ENCODE measurements at places on chromosomes 3 and 15.
A peak's percentile ranks its signal among the peaks of the same experiment; 100 is the strongest.

- no peak for DNase-seq
These were observed 31.0 kb upstream of the ATOSA start for GRCh38 chr15:52710050-52710707.

DNA sequence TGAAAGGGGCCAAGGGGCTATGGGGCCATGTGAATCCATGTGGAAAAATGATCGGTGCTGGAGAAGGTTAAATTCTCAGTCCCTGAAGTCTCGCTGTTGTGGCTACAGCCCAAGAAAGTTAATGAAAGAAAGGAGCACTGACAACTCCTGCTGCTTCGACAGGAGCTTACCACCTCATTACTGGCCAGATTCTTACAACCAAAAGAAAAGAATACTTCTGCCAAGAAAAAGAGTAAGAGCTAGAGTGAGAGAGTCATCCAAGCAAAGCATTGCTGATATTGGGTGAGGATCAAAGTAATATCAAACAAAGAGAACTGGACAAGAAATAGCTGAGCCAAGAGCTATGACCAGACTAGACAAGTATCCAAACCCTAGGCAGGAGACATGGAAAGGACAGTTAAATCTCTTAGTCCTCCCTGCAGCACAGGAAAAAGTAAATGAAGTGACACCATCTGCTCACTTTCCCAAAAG, 348.4 kb upstream of the PLSCR5 start:
- DNase-seq = no peak

DNA sequence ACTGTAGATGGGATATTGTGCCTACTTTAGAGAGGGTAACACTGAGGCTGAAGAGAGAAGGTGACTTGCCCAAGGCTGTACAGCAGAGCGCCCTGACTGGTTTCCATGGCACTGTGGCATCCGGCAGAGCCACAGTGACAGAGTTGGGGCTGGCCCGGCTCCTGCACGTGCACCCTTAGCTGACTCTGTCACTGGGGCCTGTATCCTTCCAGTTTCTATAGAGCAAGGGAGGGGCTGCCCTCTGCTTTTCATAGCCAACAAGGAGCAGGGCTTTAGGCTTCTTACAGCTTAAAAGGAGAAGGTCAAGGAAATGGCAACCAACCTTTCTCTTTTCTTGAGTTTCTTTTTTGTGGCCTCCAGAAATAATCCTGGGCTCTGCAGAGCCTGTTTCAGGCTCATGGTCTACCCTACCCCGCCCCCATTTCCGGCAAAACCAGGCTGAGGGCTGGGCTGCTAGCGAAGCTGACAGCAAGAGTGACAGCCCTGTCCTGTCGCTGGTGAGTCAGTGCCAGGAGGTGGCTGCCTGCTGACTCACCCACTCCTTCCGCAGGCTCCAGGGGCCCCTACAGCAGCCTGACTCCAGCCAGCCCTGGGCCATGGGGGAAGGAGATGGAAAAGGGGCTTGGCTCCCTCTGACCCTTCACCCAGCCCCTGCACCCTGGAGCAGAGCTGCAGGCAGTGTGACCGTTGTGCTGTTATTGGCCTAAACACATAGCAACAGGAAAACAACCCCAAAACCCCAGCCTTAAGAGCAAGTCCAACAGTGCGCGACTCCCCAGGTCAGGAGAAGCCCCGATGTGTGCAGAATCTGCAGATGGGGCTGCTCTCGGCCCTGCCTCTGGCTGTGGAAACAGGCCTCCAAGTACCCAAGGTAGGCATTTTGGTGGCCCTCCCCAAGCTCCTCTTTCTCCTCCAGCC, 29.8 kb downstream of the SLC6A6 start:
- DNase-seq = peak; percentile 88

DNA sequence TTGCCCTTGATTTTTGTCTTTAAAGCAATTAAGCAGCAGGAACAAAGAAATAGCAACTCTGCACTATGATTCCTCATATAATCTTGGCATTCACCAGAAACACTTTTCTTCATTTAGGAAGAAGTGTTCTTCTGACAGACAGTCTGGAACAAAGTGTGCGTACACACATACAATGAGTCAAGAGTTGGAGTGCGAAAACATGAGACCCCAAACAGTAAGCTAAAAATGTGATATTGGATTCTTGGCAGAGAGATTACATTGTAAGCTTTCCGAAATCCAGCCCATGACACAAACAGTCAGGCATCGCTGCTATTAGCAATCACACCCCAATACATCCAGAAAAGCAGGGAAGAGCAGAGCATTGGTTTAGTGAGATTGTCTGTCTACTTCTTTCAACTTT, 306.7 kb upstream of the TBC1D5 start:
- no peak for DNase-seq

GRCh38 chr3:124429129-124429815, 301.0 kb upstream of the UMPS start:
- DNase-seq = no peak

GRCh38 chr3:14267976-14268375, 89.4 kb downstream of the LSM3 start:
- no peak for DNase-seq

DNA sequence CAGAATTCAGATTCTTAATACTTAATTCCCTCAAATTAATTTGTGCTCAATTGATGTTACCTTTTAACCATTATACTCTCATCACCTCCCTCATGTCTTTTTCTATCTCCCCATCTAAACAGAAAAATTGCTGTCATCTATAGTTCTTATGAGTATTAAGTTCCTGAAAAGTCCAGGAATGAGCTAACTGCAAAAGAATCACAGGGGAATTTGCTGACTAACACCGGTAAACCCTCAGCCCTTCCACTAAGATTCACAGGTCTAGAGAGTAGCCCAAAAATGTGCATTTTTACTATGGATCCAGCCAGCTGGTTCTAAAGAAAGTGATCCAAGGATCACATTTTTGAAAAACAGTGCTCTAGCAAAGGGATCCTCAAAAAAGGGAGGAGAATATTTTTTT, 67.0 kb downstream of the SETD2 start:
- DNase-seq = peak; percentile 38

- no peak for DNase-seq
These were observed 299.0 kb downstream of the NR2F2 start for GRCh38 chr15:96629511-96629910.

DNA sequence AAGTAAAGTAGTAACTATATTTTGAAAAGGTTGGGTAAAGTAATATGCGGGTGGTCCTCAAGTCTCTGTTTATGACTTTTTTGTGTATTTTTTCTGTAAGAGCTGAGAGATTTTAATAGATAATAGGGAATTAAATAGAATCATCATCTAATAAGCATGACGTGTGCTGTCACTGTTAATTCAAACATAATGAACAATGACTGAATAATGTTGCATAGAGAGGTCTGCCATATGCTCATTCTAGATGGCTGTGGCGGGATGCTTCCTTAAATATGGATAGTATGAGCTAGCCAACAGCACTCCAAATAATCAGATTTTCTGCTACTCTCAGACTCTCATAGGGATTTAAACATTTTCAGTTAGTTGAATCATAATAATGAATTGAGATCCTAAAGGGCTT, 302.8 kb upstream of the RBMS3 start:
- DNase-seq = no peak

- no peak for DNase-seq
These were observed 22.3 kb upstream of the EIF1B start for GRCh38 chr3:40287248-40287647.

GRCh38 chr15:73052653-73053397, 562 bp downstream of the NEO1 start:
- peak; percentile 54 for DNase-seq

DNA sequence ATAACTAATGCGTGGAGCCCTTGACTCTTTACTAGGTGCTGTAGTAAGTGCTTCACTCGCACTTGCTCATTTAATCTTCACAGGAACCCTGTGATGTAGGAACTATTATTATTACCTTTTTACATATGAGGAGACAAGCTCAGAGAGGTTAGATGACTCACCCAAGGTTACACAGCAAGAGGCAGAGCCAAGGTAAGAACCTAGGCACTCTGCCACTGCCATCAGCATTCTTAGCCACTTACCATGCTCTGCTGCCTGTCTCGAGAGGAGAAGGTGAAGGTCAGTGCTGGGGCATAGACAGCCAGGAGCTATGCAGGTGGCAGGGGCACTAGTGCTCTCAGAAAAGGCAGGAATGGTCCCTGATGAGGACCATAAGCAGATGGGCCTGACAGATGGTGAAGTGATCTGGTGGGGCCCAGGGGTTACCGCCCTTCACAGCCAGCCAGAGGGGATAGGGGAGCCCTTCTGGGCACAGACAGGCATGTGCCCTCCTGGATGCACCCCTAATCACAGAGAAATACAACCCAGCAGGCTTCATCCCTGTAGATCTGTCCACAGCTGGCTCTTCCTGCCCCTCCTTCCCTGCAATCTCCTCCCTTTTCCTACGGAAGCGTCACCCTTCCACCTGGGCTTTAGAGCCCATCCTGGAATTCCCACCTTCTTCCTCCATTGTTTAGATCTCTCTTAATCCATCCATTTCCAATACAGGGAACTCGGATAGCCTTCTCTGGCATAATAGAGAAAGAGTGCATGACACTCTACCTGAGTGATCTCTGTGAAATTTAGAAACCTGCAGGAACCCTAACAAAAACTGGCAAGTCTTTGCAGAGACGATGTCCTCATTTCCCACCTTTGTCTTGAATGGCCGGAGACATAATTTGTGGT, 26.9 kb downstream of the ABTB1 start:
- DNase-seq = no peak

DNA sequence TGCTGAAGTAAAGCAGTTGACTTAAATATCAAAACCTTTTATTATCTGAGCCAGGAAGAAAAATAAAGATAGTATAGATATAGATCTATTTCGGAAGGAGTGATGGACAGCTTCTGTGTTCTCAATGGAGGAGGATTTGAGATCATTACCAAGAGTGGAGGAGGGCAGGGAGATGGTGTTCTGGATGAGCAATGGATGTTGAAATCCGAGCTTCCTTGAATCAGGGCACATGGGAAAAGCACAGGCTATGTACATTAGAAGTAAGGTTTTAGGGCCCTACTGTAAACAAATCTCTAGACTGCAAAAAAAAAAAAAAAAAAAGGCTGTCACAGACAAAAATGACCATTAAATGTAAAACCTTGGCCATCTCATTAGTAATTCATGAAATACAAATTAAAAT, 43.2 kb downstream of the GTPBP8 start:
- DNase-seq = no peak

- peak; percentile 34 for DNase-seq
These were observed 182.4 kb upstream of the DPH6 start for GRCh38 chr15:35728219-35728940.

GRCh38 chr15:26231096-26231495, 368.0 kb upstream of the ATP10A start:
- no peak for DNase-seq

- peak; percentile 17 for DNase-seq
These were observed 676 bp downstream of the CNOT10 start for GRCh38 chr3:32685543-32686185.

- no peak for DNase-seq
These were observed 58.8 kb downstream of the MAP3K13 start for GRCh38 chr3:185421577-185422232.

DNA sequence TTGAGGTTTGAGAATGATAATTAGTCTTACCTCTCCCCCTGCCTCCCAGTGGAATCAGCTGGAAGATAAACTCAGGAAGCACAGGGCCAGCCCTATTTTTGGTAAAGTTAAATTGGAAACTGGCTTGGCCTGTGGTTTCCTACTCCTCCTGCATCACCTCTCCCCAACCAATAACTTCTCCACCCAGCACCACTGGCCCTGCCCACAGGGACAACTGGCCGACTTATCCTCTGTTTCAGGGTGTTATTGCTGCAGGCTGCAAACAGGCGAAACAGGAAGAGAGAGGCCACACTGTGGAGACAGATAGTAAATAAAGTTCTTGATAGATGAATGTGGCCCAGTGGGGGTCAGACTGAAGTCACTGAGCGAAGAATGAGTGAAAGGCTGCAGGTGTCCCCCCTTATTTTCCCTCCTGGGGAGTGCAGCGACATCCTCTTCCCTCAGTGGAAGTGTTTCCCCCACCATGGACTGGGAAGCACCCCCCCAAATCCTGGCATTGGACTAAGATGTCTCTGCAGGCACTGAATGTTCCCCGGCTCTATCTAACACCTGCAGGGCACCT, 47.1 kb downstream of the PDIA5 start:
- DNase-seq = no peak

DNA sequence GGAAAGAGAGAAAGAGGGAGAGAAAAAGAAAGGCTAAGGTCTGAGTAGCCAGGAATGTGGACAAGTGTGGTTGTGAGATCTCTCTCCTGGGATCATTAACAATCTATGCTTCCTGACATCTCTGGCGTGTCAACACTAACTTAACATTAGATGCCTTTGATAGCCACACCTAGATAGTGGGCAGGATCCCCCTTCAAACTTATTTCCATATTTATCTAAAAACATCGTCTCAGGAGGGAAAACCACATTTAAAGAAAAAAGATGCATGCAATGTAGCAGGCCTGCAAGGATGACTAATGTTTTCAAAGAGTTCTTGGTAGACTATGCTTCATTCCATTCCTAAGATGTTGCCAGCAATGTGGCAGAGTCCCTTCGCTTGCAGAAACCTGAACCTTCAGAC, 80.9 kb downstream of the MLH1 start:
- DNase-seq = peak; percentile 65

GRCh38 chr3:115190747-115191146, 43.7 kb upstream of the ZBTB20 start:
- no peak for DNase-seq

GRCh38 chr3:158808697-158809096, 6.8 kb downstream of the MFSD1 start:
- peak; percentile 55 for DNase-seq

DNA sequence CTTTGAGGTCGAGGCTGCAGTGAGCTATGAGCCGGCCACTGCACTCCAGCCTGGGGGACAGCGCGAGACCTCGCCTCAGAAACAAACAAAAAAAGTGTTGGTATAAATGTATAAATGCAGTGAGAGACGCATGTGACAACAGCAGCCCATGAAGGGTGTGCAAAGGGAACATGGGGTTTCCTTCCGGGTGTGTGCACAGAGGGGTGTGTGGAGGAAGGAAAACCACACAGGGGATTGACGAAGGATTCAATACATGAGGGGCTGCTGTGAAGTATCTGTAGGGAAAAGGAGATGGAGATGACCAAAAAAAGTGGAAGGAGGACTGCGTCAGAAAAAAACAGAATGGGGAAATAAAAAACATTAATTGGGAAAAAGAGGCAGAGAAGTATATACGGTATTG, 1.1 kb downstream of the MTFMT start:
- DNase-seq = no peak

GRCh38 chr3:64150623-64151207, 74.6 kb downstream of the PRICKLE2 start:
- DNase-seq = peak; percentile 74

DNA sequence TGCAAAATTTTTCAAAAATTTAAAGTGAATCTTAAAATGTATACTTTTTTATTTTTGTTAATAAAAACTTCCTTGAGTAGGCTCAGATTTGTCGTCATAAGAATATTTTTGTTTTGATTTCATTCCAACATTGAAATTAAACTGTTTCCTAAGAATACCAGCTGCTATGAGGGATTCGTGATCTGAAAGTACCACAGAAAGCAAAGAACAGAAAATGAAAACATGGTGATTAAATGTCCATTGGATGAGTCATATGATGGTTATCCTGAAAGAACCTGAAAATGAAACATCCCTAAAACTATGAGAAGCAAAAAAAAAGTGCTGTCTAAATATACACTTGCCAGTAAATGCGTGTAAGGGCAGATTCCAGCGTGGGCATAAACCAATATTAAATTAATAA, 143.8 kb downstream of the GMNC start:
- DNase-seq = no peak

- DNase-seq = no peak
These were observed 58.5 kb downstream of the NEK10 start for GRCh38 chr3:27310688-27311087.

- no peak for DNase-seq
These were observed 425.9 kb upstream of the TGFBR2 start for GRCh38 chr3:30180310-30181177.
